ENCODE measurements at places on chromosomes 7 and 10.

GRCh38 chr7:50331564-50332208, 27.2 kb downstream of the IKZF1 start:
- no peak for DNase-seq

- DNase-seq, result no peak
Measured at GRCh38 chr10:63527401-63527800, 6.2 kb downstream of the REEP3 start.

- DNase-seq, result no peak
Measured at GRCh38 chr7:24192691-24193090, 91.3 kb upstream of the NPY start.

- no peak for DNase-seq
Measured at GRCh38 chr10:44013981-44014380, 365.3 kb upstream of the ZNF32 start.

DNA sequence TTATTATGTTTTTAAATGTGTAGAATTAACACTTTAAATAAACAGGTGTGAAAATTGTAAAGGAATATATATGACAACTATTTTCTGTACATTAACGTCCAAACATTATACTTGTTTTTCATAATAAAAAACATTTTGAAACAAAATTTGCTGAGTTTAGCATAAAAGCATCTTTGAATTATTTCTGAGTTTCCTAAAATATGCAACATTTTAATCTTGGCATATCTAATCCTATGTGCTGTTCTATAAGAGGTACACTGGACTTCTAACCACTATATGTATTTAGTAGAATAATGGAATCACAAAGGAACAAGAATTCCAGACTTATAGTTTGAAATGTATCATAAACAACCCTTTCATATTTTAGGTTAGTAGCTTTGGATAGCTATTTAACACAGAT, 16.6 kb downstream of the AKAP9 start:
- DNase-seq, result no peak

- no peak for DNase-seq
Measured at GRCh38 chr7:143239813-143240212, 18.0 kb downstream of the TAS2R40 start.

DNA sequence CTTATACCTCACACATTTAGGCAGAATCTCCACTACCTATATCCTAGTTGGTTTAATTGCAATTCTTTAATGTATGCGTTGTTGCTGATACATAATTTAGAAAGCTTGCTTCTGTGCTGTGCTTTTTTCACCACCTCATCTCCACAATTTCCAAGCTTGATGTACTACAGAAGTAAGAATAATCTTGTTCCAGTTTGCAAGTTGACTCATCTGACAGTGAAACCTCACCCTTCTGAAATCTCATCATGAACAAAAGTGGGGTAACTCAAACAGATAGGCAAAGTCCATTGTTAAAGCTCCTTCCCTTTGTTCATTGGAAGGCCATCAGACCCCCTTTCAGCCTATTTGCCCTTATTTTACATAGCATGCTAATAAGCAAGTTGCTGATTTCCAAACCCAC, 13.6 kb downstream of the EIF4EBP2 start:
- DNase-seq, result no peak

DNA sequence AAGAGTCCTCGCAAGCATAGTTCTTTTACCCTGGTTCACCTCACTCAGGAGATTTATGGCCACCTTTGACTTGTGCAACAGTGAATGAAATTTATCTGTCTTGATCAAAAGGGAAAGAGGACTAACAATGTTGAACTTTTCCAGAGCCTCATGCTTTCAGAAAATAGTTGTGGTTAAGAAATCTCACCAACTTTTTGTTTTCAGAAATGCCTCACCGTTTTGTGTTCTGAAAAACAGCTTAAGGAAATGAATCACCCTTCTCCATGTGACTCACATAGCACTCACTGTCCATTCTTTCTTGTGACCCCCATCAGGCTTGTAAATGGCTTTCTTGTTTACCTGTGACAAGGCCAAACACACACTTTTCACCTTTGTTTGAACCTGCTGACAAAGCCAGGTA, 148.6 kb upstream of the FAM3C start:
- no peak for DNase-seq

GRCh38 chr7:139358541-139359365, 941 bp upstream of the LUC7L2 start:
- no peak for DNase-seq

GRCh38 chr7:106779877-106780276, 85.2 kb upstream of the PIK3CG start:
- DNase-seq, result no peak

GRCh38 chr7:22252016-22252415, 104.9 kb downstream of the RAPGEF5 start:
- DNase-seq, result no peak

GRCh38 chr10:101833466-101833865, 10.1 kb downstream of the KCNIP2 start:
- DNase-seq, result no peak

- DNase-seq, result no peak
Measured at GRCh38 chr10:34491678-34492077, 323.4 kb downstream of the PARD3 start.

DNA sequence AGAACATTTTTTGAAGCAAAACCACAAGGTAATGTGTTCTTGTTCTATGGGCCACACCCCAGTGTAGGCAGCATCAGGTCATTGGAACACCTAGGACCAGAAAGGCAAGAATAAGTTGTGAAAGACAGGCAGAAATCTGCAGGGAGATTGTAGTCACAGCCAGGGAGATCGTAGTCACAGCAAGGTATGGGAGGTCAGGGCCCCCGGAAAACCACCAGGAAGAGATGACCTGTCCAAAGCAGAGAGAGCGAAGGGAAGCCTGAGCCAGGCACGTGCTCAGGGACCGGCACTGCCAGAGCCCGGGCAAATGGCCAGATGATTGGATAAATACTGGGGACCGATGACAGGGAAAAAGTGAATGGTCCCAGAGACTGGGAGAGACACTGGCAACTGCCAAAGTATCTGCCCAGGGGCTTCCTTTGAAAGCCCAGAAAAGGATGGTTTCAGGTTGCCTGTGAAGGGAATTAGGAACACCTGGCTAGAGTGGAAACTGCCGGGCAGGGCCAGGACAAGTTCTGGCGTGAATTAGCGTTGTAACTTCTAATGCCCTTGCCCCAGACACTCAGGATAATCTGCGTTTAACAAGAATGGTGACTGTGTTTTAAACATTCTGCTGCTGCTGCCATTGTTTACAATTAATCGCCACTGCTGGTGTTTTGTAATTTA, 3.9 kb upstream of the NOBOX start:
- no peak for DNase-seq

GRCh38 chr7:93196336-93196735, 29.9 kb downstream of the HEPACAM2 start:
- DNase-seq, result no peak

GRCh38 chr10:102800611-102801335, 36.4 kb downstream of the CYP17A1 start:
- DNase-seq, result no peak

DNA sequence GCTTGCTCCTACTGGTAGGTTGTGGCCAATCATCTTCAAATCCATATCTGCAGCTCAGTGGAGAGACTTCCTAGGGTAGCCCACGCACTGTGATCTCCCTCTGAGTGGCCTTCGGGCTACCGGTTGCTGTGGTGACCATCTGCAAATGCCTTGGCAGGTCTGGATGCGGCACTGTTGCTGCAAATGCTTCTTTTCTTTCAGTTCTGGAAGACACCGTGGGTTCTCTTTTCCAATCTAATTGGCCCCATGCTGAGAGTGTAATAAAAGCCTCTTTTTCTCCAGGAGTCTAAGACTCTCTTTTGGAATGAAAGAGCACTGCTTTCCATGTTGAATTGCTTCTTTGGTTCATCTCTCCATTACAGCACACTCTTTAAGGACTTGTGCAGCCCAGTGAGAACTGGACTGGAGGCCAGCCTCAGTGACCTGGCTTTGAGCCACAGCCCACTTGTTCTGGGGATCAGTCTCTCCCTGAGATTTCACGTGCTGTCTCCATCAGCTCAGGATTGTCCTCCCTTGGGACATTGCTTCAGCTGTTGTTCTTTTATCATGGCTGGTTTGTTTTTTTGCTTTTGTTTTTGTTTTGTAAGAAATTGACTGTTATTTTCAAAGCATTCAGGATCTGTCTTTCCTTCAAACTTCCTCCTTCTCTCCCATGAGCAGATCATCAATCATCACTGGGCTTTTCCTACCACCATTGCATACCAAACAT, 286.6 kb downstream of the BMPER start:
- no peak for DNase-seq

GRCh38 chr10:48464871-48465736, 139.8 kb downstream of the ARHGAP22 start:
- no peak for DNase-seq

GRCh38 chr10:79084012-79084971, 15.5 kb downstream of the ZMIZ1 start:
- no peak for DNase-seq
